ENCODE measurements at places on chromosomes 2 and 18. TPM values are rescaled to one million over a fixed set of nuclear protein-coding genes. Genes with fewer than 3 reads are reported as not detected.
A peak's percentile ranks its signal among the peaks of the same experiment; 100 is the strongest.

GRCh38 chr18:38654946-38655345 lies 1089.3 kb upstream of the CELF4 start:
- no peak for DNase-seq

CCDC68 gene
- total RNA-seq, result 6.7 TPM

DNA sequence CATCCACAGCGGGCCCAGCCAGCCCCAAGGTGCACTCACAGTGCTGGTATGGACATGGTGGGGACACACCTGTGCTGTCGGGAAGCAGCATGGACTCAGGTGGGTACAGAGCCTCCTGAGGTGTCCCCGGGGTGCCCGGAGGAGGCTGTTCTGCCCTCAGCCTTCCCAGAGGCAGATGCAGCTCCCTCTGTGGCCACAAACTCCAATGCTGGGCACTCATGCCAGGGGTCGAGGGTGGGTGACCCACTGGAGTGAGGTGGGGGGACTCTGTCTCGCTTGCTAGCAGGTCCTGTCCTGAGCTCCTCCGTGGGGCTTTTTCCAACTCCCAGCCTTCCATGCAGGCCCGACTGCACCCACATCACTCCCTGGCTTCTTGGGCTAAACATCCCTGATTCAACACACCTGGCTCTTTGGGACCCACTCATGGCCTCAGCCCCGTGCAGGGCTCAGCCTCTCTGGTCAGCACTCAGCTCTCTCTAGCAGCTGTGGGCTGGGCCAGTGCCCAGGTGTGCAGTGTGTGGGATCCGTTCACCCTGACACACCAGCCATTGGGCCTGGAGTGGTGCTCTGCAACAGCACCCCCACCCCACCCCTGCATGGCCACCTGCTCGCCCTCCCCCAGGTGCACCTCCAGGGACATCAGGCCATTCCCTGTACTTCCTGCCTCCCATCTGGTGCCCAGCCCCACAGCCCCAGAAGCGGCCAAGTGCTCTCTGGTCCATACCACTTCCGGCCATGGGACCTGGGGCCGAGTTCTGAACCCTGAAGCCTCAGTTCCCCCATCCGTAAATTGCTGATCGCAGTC lies 16.0 kb downstream of the RAMP1 start:
- peak; percentile 48 for DNase-seq

CFAP65 gene
- total RNA-seq, result not detected

DNA sequence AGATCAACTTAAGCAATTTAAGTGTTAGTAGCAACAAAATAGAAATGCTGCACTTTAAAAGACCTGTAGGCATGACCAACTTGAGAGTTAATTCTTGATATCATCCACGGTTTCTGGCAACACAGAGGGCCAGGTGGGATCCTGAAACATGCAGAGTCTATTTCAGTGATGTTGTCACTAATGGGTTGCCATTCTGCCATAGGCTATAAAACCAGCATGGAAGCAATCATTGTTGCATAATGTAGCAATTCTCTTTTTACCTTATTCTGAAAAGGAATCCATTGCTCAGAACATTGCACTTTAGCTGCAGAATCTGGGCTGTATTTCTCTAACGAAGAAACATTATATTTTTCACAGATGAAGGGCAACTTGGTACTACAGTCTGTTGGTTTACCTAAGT lies 53.9 kb upstream of the CD302 start:
- DNase-seq, result no peak

- DNase-seq, result no peak
Measured at GRCh38 chr2:236340251-236340650, 76.0 kb upstream of the ASB18 start.

HAAO gene
- total RNA-seq, result 2.4 TPM

LIMS3 gene
- total RNA-seq, result 0.87 TPM

DNA sequence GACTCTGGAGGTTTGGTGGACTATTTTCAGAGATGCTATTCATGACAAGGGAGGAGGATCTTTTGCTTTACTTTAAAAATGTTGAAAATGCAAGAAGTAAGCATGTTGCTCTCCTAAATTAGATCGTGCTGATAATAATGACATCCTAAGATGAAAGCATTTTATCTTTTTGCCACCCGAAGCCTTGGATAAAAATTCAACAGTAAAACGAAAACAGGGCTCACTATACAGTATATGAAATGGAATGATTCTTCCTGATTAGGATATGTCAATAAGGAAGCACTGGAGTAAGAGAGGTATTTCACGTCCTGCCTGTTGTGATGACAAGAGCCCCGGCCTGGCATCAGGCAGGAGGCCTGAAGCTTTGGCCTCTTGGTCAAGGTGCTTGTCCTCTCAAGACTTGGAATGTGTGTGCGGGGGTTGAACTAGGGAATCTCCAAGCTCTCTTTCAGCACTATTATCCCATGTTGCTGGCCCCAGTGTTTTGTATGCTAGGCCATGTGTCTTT lies 306.0 kb downstream of the MTX2 start:
- no peak for DNase-seq

- DNase-seq, result no peak
Measured at GRCh38 chr2:68776124-68776523, 41.5 kb downstream of the ARHGAP25 start.

DNA sequence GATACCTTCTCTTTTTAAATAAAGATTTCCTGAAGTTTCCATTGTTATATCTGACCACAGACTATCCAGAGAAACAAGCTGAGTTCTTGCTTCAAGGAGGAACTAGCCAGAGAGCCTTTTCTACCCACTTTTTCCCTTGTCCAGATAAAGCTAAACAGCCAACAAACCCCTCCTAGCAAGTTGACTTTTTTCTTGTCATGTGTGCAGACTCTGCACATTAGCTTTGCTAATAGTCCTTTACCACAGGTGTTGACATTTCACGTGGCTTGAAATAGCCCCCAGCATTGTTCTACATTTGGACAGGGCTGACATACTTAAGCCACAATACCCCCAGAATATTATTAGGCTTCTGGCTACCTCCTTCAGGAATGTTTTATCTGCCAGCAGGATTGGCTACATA lies 40.7 kb downstream of the PCBP1 start:
- DNase-seq, result no peak

DSG2 gene
- 0.20 TPM for total RNA-seq

- no peak for DNase-seq
Measured at GRCh38 chr18:75154997-75155396, 53.9 kb downstream of the PTGR3 start.

DNA sequence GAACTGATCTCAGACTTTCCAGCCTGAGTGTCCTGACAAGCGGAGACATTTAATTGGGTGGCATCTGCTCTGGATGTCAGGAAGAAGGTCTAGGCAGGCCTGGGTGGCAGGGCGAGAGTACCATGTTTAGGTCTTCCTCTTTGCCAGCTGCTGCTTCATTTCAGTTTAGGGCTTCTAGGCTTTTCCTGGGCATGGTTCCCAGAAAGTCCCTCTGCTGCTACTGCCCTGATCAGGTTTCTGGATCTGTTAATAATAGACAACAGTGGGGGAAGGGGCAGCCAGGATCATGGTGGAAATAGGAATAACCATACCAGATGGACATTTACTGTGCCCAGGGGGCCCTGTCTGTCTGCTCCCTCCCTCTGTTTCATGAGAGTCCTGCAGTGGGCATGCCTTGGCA lies 2.3 kb upstream of the PLCD4 start:
- DNase-seq, result no peak

PLEKHM3 gene
- 19.1 TPM for total RNA-seq

- no peak for DNase-seq
Measured at GRCh38 chr2:44053052-44053451, 57.3 kb upstream of the LRPPRC start.

DNA sequence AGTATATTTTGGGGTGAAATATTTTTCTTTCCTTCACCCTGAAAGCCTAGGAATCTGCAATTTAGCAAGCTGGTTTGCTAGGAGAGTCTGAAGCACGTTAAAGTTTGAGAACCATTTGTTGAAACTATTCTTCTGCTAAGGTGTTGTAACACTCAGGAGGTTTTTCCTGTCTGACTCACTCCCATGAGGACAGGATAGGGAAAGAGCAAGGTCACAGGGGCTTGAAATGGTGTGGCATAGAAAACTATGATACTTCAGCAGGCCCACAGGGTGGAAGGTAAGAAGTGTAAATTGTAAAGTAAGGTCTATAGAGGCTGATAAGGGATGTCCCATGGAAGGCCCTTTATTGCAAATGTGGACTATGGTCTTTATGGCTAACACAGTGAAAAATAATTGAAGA lies 177.7 kb upstream of the ZC3H15 start:
- no peak for DNase-seq

ZC3H6 gene
- 22.6 TPM for total RNA-seq

CEP76 gene
- total RNA-seq, result 5.1 TPM

DNA sequence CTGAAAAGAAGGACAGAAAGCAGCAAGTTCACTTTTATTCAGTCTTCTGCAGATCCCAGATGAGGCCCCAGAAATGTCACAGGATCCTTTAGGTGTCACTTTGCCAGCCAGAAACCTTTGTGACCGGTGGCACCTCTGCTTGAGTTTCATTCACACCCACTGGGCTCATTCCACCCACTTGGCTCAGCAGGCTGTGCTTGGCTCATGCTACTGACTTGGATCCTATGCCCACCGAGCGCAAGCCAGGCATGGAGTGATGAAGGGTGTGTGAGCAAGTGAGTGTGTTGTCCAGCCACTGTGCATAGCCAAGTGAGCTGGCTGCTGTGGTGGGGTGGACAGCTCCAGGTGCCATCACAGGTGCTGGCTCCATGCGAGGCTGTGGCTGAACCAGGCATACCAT lies 357.0 kb upstream of the GULP1 start:
- DNase-seq, result no peak

GRCh38 chr2:175205523-175205922 lies 24.0 kb upstream of the ATP5MC3 start:
- no peak for DNase-seq

AKAIN1 gene
- not detected for total RNA-seq

GRCh38 chr18:49070552-49070951 lies 119.8 kb upstream of the SMAD7 start:
- DNase-seq, result no peak

TEX44 gene
- total RNA-seq, result not detected

- no peak for DNase-seq
Measured at GRCh38 chr2:8684540-8684877, 2.7 kb downstream of the ID2 start.

CHRND gene
- total RNA-seq, result not detected

- peak; percentile 98 for DNase-seq
Measured at GRCh38 chr2:111120253-111121027, at the start of gene BCL2L11. TSS of gene BCL2L11 (plus strand) at chr2:111120914. CDS start at chr2:111123746, 2,832 bp downstream.

DNA sequence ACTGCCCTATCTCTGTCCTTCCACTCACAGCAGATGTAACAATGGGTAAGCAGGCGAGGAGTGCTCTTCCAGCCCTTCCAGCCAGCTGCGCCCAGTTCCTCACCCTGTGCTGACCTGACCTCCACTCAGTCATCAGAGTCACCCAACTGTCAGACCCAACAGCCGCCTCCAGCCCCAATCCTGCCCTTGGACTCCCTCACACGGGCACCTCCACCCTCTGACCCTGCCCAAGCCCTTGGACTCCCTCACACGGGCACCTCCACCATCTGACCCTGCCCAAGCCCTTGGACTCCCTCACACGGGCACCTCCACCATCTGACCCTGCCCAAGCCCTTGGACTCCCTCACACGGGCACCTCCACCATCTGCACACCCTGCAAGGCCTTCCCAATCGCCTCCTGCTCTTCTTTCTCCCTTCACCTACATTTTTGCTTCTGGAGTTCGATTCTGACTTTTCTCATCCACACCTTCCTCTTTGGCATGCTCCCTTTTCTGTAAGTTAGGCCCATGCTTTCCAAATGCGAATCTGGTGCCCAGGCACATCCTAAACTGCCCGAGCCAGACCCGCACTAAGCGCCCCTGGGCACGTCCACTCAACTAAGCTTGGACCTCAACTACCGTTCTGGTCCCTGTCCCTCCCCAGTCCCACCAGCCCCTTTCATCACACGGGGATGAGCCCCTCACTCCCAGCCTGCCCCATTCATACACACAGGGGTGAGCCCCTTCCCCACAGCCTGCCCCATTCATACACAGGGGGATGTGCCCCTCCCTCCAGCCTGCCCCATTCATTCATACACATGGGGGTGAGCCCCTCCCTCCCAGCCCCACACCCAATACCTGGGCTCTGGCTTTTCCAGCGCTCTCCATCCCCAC lies 15.9 kb downstream of the EIPR1 start:
- no peak for DNase-seq

DNA sequence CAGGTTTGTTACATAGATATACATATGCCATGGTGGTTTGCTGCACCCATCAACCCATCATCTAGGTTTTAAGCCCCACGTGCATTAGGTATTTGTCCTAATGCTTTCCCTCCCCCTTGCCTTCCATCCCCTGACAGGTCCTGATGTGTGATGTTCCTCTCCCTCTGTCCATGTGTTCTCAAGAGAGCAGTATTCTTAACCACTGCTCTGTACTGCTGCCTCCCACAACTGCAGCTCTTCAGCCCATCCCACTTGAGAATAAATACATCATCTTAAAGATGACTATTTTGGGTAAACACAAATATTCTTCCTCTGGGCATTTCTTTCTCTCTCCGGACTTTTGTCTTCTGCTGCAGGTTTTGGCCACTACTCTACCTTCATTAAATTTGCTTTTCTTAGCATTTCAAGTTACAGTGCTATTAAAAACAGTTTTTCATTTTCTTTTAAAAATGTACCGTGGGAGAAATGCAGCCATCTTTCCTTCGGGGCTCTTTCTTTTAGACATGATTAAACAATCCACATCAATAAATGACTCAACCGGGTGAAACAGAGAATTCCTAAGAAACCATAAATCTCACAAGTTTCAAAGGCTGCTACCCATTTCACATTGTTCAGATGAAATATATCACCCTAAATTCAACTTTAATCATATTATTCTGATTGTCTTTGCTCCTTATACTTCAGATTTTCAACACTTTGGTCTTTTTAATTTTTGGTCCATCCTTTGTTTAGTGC lies 323.4 kb downstream of the GALNT13 start:
- DNase-seq, result no peak

- DNase-seq, result no peak
Measured at GRCh38 chr2:241659150-241659739, 21.8 kb downstream of the ATG4B start.

DNA sequence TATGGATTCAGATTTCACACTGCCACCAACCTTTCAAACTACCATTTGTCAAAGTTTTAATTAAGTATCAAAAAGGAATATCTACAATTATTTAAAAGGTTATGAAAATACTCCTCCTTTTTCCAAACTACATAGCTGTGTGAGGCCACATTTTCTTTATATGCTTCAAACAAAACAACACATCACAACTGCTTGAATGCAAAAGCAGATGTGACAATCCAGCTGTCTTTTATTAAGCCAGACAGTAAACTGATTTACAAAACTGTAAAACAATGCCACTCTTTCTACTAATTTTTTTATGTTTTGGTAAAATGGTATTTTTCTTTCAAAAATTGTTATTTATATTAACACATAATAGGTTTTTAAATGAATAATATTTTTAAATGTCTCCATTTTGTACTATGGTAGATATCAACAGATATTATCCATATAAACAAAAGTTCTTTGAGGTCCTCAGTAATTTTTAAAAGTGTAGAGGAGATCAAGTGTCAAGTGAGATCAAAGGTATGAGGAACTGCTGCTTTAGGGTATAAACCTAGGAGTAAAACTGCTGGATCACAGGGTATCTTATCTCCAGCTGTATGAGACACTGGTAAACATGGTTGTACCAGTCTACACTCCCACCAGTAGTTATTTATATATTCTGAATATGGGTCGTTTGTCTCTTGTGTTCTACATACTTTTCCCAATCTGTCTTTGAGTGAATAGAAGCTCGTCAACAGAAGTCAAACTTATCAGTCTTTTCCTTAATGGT lies 68.8 kb upstream of the SERTAD2 start:
- no peak for DNase-seq

- no peak for DNase-seq
Measured at GRCh38 chr2:174623690-174624089, 26.1 kb upstream of the WIPF1 start.

Data from spleen (tissue), 13 donors.